ENCODE measurements at places on chromosomes 12 and 14.
A peak's percentile ranks its signal among the peaks of the same experiment; 100 is the strongest.

DNA sequence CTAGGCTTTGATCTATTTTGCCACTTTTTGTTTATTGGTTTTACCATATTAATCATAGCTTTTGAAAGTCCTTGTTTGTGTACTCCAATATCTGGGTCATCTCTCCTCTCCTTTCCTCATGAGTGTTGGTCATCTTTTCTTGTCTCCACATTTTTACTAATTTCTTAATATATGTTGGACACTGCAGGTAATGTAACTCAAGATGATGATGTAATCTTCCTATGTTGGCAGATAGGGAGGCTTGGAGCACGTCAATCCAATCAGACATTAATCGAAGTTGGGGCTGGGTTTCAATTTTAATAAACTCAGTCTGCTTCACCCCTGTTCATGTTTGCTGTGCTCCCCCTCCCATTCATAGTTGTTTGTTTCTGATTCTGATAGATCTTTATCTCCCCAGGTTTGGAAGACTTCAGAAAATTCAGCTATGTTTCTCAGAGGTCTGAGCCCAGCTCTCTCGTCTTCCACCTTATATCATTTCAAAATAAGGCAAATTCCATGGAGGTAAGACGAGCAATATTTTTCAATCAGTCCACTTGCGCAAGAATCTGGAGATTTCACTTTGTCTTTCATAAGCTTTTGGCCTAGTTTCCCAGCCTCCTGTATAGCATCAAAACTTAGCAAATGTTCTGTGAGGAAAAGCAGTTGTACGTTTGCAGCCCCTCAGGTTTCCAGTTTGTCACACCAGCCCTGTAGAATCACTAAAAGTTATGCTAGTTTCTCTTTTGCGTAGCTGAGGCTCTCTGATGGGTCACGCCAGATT, 504.1 kb downstream of the TMTC2 start:
- DNase-seq: no peak

- no peak for DNase-seq
Measured at GRCh38 chr14:76894308-76894707, 68.1 kb downstream of the LRRC74A start.

DNA sequence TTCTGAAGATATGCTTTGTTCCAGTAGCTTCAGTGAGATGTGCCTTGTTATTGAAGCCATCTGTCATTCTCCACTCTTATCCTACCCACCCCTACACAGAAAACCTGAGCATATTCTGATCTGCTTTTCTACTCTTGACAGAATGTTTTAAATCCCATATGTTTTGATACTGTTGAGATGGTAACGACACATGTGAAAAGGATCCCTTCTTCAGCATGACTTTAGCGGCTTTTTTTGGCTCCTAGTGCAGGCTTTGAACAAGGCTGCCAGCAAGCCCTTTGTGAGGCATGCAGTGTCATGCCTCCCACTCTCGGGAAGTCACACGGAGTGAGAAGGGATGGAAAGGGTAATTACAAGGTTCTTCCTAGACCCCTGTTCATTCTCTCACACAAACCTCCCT, 228.8 kb upstream of the RGS6 start:
- DNase-seq: no peak

- peak; percentile 52 for DNase-seq
Measured at GRCh38 chr14:100740929-100741328, 14.2 kb downstream of the DLK1 start.

GRCh38 chr12:69837657-69838415, 12.8 kb downstream of the MYRFL start:
- no peak for DNase-seq

DNA sequence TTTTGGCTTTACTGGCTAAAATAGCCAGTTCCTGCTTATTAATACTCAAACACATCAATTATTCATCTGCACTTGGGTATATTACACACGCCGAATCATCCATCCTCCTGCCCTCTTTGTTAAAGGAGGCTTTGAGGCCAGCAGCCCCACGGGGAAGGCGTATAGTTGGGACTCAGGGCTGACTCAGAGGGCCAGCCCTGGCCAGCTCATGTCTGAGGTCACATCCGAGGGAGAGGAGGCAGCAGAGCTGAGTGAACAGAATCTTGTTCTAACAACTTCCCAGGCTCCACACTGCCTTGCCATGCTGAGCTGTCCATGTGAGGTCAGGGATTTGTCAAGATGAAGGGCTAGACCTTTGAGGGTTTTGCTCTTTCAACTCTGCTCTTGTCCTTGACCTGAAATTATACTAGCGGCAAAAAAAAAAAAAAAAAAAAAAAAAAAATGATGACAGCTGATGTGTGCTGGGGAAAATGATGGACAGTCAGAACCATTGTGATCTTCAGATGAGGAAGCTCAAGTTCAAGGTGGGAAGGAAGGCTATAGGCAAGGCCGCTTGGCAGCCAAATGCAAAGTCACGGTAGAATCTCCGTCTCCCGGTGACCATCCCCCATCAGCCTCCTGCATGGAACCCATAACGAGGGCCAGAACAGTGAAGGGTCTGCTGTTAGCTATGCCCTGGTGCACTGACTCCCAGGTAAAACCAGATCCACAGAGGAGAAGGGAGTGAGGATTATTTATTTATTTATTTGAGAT, 12.5 kb upstream of the MARK3 start:
- no peak for DNase-seq

- no peak for DNase-seq
Measured at GRCh38 chr12:87140262-87140661, 884.1 kb upstream of the MGAT4C start.

DNA sequence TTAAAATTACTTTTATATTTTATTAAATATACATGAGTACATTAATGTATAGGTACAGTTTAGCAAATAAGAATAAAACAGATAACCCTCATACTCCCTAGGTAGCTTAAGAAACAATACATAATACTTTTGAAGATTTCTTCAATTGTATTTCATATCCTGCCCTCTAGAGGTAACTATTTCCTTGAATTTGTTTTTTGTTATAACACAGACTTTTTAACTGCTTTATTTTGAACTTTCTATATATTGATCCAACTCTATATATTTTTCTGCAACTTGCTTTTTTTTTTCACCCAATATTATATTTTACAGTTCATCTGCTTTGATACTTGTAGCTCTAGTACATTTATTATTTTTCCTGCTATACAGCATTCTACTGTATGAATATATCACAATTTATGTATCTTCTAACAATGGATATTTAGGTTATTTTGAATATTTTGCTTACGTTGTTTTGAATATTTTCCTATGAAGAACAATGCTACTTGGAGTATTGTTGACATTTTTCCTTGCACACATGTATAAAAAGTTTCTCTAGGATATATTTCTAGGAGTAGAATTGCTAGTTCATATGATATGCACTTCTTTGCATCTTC, 72.8 kb upstream of the ABCD2 start:
- DNase-seq: no peak

GRCh38 chr14:104576232-104576969, 3.2 kb upstream of the C14orf180 start:
- DNase-seq: no peak

GRCh38 chr12:125169870-125170269, 104.6 kb downstream of the AACS start:
- DNase-seq: no peak

GRCh38 chr12:15278816-15279658, 43.3 kb upstream of the PTPRO start:
- DNase-seq: peak; percentile 74

GRCh38 chr12:111398530-111398929, 7.2 kb upstream of the SH2B3 start:
- no peak for DNase-seq

DNA sequence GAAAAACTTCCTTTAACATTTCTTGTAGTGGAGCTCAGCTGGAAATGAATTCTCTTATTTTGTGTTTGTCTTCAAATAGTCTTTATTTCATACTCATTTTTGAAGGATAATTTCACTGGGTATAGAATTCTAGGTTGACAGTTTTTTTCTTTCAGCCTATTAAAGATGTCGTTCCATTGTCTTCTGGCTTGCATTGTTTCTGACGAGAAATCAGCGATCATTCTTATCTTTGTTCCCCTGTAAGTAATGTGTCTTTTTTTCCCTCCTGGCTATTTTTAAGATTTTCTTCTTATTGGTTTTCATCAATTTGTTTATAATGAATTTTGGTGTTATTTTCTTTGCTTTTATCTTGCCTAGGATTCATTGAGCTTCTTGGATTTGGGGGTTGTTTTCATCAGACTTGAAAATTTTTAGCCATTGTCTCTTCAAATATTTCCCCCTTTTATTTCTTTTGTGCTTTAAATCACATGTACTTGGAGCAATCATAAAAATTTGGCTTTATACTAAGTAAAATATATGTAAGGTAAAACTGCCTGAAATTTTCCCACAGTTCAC, 89.4 kb downstream of the UNC79 start:
- DNase-seq: no peak

- no peak for DNase-seq
Measured at GRCh38 chr14:105387530-105387922, 10.8 kb upstream of the TEX22 start.

DNA sequence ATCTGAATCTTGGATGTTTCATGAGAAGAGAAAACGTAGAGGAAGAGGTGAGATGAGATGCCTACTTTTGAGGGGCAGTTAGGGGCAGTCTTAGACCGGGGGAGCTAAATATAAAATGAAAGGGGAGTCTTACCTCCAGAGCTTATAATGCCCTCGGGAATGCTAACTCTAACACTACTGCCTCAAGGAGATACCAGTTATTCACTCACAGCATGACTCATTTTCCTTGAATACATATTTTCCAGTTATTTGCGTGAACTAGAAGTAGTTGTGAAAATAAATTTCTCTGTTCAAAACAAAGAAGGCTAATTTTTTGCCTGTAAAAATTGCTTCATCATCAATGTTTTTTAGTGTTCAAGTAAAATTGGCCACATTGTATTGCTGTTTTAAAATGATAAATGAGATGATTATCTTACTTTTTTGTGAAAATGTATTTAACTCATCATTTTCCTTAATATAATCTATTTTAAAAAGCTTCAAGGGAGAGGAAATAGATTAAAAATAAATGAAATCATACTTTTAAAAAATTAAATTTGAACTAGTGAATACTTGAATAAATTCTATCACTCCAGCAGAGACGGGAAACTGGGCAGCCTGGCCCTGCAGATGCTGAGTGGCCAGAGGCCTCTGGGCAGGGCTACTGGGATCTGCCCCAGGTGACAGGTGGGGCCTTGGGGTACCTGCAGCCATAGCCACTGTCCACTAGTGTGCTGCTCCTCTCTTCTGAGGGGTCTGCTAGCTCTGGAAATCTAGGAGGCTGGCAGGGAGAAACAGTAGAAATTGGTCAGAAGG, 339.3 kb downstream of the EGLN3 start:
- no peak for DNase-seq

GRCh38 chr12:105954951-105955931, 183.5 kb downstream of the NUAK1 start:
- no peak for DNase-seq

DNA sequence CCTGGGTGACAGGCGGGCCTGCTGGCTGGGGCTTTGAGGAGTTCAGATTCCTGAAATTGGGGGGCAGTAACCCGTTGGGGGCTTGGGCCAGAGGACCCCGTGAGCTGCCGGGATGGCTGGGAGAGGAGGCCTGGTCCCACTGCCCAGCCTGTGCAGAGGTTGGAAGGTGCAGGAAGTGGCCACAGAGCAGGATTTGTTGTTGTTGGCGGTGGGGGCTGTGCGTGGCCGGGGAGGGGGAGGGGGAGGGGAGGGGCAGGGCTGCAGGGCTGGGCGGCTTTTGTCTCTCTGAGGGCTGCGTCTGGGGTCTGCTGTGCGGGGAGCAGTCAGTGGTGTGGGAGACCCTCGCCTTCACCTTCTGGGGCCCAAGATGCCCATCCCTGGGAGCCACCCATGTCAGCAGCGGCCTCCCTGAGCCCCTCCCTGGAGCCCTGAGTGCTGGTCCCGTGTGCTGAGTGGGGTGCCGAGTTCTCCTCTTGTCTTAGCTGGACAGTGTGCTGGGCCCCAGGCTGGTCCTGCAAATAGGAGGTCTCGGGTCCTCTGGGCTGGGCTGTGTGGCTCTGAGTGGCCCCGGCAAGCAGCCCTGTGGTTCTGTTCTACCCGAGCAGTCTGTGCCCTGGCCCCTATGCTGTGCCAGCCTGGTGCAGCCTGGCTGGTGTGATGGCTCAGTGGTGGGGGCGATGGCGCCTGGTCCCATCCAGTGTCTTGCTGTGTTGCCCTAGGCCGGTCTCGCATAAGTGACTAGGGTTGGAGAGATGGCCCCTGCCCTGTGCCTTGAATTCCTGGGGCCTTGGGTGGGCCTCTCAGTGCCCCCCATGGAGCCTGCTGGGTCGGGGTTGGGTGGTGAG, 10.3 kb downstream of the KIF26A start:
- DNase-seq: no peak

GRCh38 chr12:127304751-127305725, 961.9 kb upstream of the TMEM132C start:
- DNase-seq: no peak

DNA sequence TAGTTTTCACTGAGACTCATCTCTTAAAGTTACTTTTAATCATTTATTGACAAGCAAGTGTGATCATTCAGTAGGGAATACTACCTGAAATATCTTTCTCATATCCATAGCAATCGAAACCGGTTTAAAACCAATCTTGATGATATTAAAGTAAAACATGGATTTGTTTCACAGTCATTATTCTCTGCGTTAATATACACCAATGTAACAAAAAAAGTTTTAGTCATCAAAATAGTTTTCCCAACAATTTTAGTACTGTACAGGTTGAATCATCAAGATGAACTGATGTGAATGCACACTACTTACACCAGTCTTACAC, 137.0 kb upstream of the KRAS start:
- no peak for DNase-seq

- DNase-seq: no peak
Measured at GRCh38 chr12:54991161-54991990, 6.8 kb upstream of the TESPA1 start.

All from left forelimb (tissue), 1 donor.